ENCODE measurements at places on chromosomes 5 and 9. TPM values are rescaled to one million over a fixed set of nuclear protein-coding genes. Genes with fewer than 3 reads are reported as not detected.

DNA sequence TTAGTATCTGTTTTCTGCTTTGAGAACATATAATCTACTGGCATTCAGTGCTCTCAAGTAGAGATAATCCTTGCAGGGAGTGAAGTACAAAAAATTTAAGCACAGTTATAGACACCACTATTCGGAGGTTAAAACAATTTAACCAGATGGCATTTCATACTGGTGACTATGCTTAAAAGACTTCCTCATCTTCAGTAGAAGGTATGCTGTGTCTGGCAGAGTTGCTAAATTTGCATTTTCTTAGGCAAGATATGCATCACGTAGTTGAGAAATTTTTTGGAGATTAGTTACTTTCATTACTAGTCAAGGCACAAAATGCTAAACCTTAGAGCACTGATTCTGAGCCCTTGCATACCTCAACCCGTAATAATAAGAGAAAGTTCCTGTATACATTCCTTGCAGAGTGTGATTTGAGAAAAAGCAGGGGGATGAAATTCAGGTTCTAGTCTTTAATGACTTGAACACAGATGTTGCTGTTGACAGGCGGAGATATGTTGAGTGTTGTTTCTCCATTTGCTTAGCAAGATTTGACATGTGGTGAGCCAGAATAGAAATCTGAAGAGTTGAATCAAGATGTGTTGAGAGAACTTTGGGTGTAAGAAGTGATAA, 70.8 kb upstream of the STARD4 start:
- no peak for DNase-seq
- peaks cover 14% of the 10 kb centered on the region for H3K4me1 ChIP-seq
- H3K4me3 ChIP-seq, result no peak overlapping the region
- no peaks in the 10 kb centered on the region for H3K36me3 ChIP-seq
- H3K27ac ChIP-seq, result no peak overlapping the region

The DDX4 gene
- not detected for total RNA-seq

DNA sequence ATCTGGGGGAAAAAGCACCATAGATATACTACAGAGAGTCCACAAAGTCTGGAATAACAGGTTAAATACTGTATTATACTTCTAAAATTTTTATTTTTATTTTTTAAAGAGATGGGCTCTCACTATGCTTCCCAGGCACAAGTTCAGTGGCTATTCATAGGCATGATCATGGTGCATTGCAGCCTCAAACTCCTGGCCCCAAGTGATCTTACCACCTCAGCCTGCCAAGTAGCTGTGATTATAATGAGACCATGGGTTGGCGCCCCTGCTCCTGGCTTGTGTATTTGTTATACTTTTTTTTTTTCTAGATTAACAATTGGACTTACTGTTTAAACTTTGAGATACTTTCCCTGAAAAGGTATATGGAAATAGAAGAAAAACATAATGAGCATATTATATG, 25.9 kb downstream of the ERBIN start:
- no peaks in the 10 kb centered on the region for H3K27me3 ChIP-seq
- no peak overlapping the region for H3K4me3 ChIP-seq
- H3K4me1 ChIP-seq, result peaks cover 33% of the 10 kb centered on the region

DNA sequence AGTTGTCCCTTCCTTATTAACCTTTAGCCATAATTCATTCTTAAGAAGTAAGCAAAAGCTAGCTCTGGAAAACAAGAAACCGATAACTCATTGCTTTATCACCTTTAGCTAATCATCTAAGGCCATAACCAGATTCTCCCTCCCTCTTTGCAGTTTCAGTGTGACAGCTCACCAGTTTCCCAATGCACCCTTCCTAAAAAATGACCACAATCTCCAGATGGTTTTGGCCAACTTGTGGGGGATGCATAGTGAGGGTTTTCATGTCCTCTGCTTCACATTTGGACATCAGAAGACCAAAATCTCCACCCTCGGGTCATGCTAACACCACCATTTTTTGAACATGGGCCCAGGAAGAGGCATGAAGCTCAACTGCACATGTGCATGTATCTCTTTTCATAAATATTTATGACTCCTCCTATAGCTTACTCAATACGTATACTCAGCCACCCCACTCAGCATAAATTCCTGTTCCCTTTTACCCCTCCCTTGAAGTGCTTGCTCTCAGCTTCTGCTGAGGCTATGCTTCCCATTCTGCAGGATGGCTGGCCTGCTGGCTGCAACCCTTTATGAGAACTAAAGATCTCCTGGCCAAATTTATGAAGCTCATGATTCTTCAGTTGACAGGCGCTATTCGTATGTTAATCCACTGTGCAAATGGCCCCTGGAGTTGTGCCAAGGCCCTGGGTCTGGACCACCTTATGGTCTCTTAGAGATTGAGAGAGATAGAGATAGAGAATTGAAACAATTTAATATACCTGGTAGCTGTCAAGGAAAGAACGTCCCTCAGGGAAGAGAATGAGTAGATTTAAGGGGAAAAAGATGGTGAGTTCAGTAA, 14.8 kb downstream of the PPP3R2 start:
- no peak overlapping the region for H3K27ac ChIP-seq
- DNase-seq, result no peak
- no peaks in the 10 kb centered on the region for H3K27me3 ChIP-seq
- no peaks in the 10 kb centered on the region for H3K4me1 ChIP-seq
- H3K4me3 ChIP-seq, result no peak overlapping the region

DNA sequence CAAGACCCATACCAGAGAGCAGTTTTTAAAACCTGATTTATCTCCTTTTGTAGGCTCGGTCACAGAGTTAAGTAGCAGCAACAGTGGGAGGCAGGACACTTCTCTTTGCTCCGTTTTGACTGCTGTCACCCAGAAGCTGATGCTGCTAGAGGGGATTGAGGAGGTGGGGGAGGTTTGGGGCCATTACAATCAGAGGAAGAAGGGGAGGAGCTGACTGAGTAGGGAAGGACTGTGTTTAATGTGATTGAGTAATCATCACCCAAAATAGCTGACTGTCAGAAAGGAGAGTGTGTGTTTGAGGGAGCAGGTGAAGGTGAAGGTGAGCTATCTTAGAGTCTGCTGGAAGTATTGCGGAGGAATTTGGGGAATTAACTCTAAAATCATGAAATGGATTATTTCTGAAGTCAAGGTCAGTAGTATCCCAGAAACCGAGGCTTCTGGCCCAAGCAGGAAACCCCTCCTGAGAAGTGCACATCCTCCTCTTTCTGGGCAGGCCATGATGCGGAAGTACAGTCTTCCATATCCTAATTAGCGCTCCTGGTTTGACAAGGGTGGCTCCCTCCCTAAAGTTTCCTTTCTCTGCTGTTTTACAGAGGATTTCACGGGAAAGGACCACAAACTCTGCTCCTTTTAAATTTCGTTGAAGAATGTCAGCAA, 214.9 kb downstream of the PLK2 start:
- DNase-seq, result peak; percentile 57
- H3K27me3 ChIP-seq, result no peaks in the 10 kb centered on the region
- peaks cover 52% of the 10 kb centered on the region for H3K4me1 ChIP-seq
- no peak overlapping the region for H3K4me3 ChIP-seq

The ARL14EPL gene
- total RNA-seq, result not detected

The PHF24 gene
- total RNA-seq, result 0.81 TPM

The PCDHGA6 gene
- 5.4 TPM for total RNA-seq

DNA sequence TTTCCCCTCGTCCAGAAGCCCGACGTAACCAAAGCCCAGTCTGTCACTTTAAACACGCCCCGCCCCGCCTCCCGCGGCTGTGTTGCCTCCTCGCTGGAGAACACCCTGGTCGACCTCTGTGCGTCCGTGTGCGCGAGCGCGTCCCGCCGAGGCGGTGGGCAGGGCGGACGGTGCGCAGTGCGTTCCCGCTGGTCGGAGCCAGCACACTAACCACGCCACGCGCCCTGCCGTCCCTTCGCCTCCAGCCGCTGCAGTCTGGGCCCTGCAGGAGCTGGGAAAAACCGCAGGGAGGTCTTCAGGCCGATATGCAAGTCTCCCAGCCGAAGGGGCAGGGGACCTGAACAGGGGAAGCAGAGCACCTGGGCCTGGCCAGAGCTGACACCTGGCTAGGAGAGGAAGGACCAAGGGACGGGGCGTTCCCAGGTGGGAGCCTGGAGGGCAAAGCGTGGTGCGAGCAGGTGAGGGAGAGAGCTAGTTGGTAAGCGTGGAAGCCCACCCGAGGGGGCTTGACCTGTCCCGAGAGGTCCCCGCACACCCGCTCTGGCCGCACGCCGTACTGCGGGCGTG, 1.3 kb upstream of the PHPT1 start:
- peak overlapping the region; percentile 74 for H3K4me3 ChIP-seq
- peak overlapping the region; percentile 91 for H3K27ac ChIP-seq
- no peaks in the 10 kb centered on the region for H3K27me3 ChIP-seq
- DNase-seq, result peak; percentile 89
- peaks cover 67% of the 10 kb centered on the region for H3K4me1 ChIP-seq

The PRRX2 gene
- total RNA-seq, result 0.67 TPM

The URM1 gene
- 51.9 TPM for total RNA-seq

DNA sequence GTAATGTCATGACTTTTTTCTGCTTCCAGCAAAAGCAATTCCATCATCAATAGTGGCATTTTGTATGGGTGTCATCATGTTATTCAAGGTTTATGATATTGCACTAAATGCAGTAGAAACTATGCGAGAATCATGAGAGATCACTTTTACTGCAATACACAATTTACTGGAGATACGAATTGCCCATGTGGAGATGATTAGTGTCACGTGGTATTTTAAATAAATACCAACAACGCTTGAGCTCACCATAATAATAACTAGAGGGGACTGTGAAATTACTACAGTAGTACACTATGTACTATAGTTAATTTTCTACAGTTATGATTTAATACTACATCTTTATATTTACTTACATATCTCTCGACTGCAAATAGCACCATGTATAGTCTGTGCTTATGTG, 49.7 kb downstream of the FAM174A start:
- no peak for DNase-seq
- no peak overlapping the region for H3K4me3 ChIP-seq
- H3K27ac ChIP-seq, result no peak overlapping the region
- peaks cover 12% of the 10 kb centered on the region for H3K36me3 ChIP-seq

DNA sequence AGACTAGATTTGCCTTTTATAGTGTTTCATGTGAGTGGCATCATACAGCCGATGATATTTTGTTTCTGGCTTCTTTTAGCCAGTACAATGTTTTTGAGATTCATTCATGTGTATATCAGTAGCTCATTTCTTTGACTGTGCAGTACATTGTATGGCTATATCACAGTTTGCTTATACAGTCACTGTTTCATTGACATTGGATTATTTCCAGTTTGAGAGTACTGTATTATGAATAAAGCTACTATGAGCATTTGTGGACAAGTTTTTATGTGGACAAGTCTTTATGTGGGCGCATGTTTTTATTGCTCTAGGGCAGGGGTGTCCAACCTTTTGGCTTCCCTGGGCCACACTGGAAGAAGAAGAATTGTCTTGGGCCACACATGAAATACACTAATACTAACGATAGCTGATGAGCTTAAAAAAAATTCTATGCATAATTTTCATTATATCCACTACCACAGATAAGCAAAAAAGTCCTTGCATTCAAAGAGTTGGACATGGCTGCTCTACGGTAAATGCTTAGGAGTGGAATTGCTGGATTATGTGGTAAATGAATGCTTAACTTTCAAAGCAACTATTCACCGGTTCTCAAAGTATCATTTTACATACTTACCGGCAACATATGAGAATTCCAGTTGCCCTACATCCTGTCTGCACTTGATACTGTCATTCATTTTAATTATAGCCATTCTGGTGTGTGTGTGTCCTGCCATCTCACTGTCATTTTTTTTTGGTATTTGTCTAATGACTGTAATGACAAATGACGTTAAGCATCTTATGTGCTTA, 177.8 kb downstream of the RGS3 start:
- no peak overlapping the region for H3K27ac ChIP-seq
- no peak overlapping the region for H3K4me3 ChIP-seq
- no peak for DNase-seq
- H3K27me3 ChIP-seq, result no peaks in the 10 kb centered on the region

DNA sequence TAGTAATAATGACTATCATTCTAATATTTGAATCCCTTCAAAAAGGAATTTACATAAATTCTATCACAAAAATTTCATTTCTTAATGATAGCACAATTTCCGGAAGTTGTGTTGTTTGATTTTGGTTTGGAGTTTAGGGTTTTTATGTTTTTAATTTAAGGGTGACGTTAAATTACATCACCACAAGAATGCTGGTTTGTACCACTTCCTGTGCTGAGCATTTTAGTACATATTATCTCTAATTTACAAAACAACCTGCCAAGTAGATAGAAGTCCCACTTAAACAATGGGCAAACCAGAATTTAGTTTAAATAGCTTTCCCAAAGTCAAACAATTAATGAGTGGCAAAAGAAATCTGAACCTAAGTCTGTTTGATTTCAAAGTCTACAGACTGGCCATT, 63.4 kb downstream of the DENND1A start:
- H3K27me3 ChIP-seq, result no peaks in the 10 kb centered on the region
- H3K36me3 ChIP-seq, result no peaks in the 10 kb centered on the region
- H3K27ac ChIP-seq, result peak overlapping the region; percentile 42
- H3K4me3 ChIP-seq, result no peak overlapping the region
- H3K4me1 ChIP-seq, result peaks cover 33% of the 10 kb centered on the region

DNA sequence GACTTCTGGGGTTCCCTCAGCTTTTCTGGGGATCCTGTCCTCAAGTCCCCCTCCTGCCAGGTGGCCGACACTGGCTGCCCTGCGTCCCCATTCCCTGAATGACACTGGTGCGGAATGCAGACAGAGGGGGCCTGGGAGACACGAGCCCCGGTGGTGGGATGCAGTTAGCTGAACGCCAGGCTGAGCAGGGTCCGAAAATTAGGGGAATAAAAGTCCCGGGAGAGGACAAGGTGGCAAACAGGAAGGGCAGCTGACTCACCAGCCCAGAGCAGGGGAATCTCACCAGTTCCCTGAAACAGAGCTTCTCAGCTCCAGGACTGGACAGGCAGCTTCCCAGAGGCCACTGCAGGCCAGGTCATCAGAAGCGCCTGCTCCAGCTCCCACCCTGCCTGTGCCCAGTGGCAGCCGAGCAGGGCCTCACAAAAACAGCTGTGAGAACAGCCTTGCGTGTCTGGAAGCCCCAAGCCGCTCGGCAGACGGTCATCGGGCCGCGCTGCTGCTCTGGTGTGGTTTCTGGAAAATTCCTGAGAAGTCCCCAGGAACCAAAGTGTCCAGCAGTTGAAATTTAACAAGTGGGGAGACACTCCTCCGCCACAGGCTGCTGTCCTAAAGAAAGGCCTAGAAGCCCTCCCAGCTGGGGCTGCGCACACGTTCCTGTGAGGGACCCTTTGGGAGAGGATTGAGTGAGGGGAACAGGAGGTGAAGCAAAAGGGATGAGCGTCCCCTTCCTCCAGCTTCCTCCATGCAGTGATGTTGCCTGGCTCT, 47.6 kb upstream of the EXOC3 start:
- no peak overlapping the region for H3K4me3 ChIP-seq
- H3K36me3 ChIP-seq, result no peaks in the 10 kb centered on the region
- peaks cover 12% of the 10 kb centered on the region for H3K4me1 ChIP-seq
- H3K27ac ChIP-seq, result no peak overlapping the region

The TMEM252 gene
- not detected for total RNA-seq

The EFNA5 gene
- 24.4 TPM for total RNA-seq

Data from heart right ventricle (tissue), 16 donors.